ENCODE measurements at places on chromosomes 1 and 21.

DNA sequence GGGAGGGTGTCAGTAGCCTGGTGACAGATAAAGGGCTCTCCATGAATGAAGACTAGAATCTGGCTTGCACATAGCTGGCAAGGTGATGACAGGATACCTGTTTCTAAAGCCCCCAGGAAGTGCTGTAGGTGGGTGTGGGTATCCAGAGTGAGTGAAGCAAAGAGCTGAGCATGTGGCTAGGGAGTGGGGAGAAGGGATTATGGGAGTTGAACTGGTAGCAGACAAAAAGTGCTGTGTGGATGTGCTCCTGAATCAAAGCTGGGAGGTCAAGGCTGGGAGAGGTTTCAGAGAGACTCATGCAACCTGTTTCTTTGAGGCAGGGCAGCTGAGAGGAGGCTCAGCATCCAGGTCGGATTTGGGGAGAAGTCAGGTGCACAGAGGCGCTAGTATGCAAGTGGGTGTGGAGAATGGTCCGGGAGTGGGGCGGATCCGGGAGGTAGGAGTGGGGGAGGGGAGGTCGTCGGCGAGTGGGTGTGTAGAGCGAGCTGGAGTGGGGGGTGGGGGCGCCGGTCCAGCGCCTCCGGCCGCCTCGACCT is 600 bp downstream of the ASTN1 start:
- DNase-seq: no peak

DNA sequence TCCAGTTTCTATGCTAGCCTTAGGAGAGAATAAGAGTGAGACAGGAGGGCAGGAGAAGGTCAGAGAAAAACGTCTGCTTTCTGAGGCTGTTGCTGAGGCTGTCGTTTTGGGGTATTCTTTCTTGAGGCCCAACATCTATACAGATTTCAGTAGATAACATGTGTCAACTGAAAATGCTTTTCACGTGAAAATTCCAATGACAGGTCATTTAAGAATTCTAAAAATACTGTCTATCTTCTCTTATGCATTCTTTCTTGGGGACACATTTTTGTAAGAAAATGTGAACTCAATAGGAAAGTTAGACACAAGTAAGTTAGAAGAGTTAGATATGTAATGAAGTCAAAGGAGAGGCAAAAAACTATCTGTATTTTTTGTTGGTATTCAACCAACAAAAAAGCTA is 150.8 kb downstream of the TGFB2 start:
- DNase-seq: no peak

DNA sequence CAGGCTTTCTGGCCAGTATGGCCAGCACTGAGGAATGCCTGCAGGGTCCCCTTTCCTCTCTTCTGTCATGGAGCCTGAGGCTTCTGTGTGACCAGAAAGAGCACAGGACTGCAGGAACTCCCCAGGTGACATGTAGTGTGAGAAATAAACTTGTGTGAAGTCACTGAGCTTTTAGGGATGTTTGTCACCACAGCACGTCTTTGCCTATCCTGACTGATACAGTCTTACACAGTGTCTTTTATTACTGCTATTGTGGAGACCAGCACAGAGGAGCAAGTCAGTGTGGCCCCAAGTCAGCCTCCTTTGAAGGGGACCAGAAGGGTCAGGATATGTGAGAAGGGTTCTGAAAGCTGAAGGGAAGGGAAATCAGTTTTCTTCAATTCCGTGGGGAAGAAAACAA is 102.5 kb downstream of the LAMC2 start:
- DNase-seq: no peak

- DNase-seq: no peak
Measured at GRCh38 chr1:24101796-24102586, 9.9 kb downstream of the MYOM3 start.

GRCh38 chr1:114676115-114676514 is 6.3 kb upstream of the DENND2C start:
- no peak for DNase-seq

DNA sequence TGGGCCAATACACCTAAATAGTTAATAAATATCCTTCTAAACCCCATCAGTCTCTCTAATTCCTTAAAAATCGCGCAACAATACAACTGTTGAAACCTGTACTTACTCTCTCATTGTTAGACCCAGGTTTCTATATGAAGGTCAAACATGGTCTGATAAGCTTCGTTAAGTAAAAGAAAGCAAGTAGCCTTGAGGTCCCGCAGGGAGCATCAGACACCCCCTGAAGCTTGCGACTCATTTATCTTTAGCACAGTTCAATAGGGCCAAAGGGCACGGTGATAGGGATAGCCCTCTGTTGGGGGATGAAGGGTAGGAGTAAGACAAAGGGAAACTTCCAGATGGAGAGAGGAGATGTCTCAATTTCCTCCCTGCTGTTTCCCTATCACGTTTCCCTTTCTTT is 27.3 kb upstream of the THEM4 start:
- DNase-seq: no peak

All from T-cell (primary cell).